ENCODE measurements at places on chromosomes 2 and 18.

DNA sequence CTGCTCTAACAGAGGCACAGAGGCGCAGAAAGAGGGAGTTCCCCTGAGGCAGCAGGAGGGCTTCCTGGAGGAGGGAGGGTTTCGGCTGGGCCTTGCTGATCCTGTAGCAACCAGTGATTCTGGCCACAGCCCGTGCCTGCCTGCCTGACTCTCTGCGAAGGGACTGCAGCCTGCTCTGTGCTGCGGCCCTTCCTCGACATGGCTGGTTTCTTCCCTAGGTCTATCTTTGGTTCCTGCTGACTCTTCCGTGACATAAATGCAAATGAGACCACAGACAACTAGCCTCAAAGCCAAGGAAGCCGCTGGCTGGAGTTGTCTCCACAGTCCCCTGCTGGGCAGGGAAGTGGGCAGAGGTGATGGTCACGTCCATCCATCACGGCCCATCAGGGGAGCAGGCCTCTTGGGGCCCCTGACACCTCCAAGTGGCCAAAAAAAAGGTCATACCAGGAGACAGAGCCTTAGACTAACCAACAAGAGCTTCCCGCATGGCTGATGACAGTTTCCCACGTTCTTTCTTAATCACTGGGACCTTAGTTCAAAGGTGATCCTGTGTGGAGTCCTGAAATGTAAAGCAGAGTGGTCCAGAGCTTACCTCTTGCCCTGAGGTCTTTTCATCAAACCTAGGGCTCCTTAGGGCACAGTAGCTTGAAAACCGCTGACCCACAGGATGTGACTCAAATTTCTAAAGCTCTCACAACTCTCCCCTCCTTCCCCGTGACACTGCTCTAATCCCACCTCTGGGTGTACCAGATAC, 55.3 kb downstream of the HS1BP3 start:
- no peak for DNase-seq

DNA sequence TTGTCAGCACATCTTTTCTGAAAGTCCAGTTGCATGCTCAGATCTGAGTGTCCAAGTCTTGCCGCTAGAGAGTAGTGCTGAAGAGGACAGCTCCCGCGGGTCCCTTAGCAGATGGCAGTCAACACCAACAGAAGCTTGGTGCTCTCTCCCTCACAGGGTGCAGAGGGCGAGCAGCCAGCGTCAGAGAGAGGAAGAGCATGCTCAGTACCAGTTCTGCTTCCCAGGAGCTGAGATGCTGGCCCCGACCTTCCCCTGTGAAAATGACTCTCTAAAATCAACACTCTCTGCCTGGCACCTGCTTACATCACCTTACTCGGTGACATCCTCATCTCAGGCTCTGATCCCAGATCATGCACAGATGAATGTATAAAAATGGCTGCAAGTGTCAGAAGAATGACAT, 86.0 kb upstream of the TWIST2 start:
- DNase-seq, result no peak

- DNase-seq, result no peak
These were observed 714 bp downstream of the RPIA start for GRCh38 chr2:88692187-88692586.

- no peak for DNase-seq
These were observed 128.5 kb upstream of the RAB12 start for GRCh38 chr18:8480506-8481328.
